ENCODE measurements at places on chromosomes 2 and 18.

DNA sequence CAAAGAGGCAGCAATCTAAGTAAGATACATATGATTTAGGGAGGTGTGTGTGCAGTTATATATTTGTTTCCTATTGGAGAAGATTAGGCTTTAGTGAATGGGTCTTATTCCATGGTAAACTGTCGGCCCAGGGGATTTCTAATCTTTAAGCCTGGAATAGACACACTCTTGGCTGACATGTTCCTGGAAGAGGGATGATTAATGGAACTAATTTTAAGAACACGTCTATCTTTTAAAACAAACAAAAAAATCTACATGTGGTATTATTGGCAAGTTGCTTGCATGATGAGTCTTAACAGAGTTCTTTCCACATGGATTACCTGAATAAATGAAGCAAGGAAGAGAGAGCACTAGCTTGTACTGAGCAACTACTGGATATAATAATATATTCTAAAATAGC, 114.2 kb upstream of the NT5C1B start:
- no peak overlapping the region for H3K27ac ChIP-seq
- no peak overlapping the region for H3K4me3 ChIP-seq
- H3K4me1 ChIP-seq = no peaks in the 10 kb centered on the region

- DNase-seq = no peak
- no peaks in the 10 kb centered on the region for H3K4me1 ChIP-seq
- H3K36me3 ChIP-seq = no peaks in the 10 kb centered on the region
- H3K27ac ChIP-seq = no peak overlapping the region
These were observed 85.2 kb upstream of the SPATS2L start for GRCh38 chr2:200221055-200221955.

GRCh38 chr2:230898713-230899091, 26.3 kb downstream of the GPR55 start:
- no peak overlapping the region for H3K27ac ChIP-seq
- no peaks in the 10 kb centered on the region for H3K27me3 ChIP-seq
- H3K4me3 ChIP-seq = no peak overlapping the region
- peak; percentile 12 for DNase-seq

GRCh38 chr2:229869226-229869625, 52.6 kb downstream of the TRIP12 start:
- DNase-seq = no peak
- H3K36me3 ChIP-seq = no peaks in the 10 kb centered on the region
- H3K4me3 ChIP-seq = no peak overlapping the region
- H3K27ac ChIP-seq = no peak overlapping the region
- H3K27me3 ChIP-seq = no peaks in the 10 kb centered on the region

DNA sequence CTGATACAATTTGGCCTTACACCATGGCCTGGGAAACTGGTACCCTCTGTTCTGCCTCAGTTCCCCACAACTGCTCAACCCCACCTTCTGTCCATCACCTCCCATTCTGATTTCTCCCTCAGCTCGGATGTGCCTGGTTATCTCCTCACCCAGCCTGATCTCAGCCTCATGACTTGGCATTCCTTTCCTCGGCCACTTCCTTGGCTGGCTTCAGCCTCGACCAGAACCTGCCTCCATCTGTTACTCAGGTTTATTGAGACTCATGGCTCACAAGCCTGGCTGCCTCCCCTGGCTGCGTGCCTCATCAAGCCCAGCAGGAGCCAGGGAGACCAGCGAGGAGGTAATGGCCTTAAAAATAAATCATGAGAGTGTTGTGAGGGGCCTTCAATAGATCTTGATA, 356.2 kb upstream of the SPRED2 start:
- no peak overlapping the region for H3K27ac ChIP-seq
- H3K27me3 ChIP-seq = no peaks in the 10 kb centered on the region
- DNase-seq = no peak

DNA sequence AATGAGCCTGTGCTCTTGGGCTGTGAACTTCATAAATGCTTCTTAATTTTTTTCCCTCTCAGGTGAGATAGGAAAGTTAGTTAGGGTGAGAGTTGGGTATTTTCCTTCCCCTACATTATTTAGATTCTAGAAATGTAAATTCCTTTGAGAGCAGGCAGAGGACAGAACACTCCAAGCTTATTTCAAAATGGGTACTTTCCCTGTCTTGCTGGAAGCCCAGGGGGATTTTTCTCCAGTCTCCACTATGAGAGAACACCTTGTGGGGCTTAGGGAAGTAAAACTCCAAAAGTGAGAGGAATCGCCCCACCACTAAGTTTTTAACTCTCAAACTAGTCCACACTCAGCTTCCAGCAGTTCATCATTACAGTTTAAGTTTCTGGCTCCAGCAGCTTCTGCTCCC, 253.2 kb upstream of the CTAGE1 start:
- no peaks in the 10 kb centered on the region for H3K36me3 ChIP-seq
- H3K27ac ChIP-seq = no peak overlapping the region
- DNase-seq = no peak
- H3K4me1 ChIP-seq = no peaks in the 10 kb centered on the region
- H3K4me3 ChIP-seq = no peak overlapping the region

- no peaks in the 10 kb centered on the region for H3K36me3 ChIP-seq
- no peaks in the 10 kb centered on the region for H3K27me3 ChIP-seq
- no peaks in the 10 kb centered on the region for H3K4me1 ChIP-seq
- H3K27ac ChIP-seq = no peak overlapping the region
- no peak overlapping the region for H3K4me3 ChIP-seq
These were observed 12.4 kb upstream of the NBEAL1 start for GRCh38 chr2:203002054-203002821.

GRCh38 chr2:214750529-214750928, 59.0 kb downstream of the BARD1 start:
- DNase-seq = no peak
- no peaks in the 10 kb centered on the region for H3K4me1 ChIP-seq
- no peaks in the 10 kb centered on the region for H3K36me3 ChIP-seq
- H3K4me3 ChIP-seq = no peak overlapping the region
- no peaks in the 10 kb centered on the region for H3K27me3 ChIP-seq

DNA sequence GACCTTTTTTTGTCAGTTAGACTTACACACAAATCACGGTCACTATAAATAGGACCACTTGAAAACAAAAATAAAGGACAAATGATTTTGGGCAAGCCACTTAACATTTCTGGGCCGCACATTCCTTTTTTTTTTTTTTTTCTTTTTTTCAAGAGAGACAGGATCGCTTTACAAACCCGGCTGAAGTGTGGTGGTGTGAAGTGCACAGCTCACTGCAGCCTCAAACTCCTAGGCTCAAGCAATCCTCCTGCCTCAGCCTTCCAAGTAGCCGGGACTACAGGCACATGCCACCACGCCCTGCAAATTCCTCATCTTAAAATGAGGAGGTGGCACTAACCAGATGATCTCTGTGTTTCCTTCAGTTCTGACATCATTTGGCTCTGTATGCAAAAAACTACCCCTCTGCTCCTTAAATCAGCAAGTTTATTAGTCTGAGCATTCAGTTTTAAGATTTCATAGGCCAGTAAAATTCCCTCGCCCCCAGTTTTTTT, 28.3 kb upstream of the MRO start:
- no peak for DNase-seq
- no peaks in the 10 kb centered on the region for H3K4me1 ChIP-seq
- no peak overlapping the region for H3K4me3 ChIP-seq
- H3K27me3 ChIP-seq = no peaks in the 10 kb centered on the region

DNA sequence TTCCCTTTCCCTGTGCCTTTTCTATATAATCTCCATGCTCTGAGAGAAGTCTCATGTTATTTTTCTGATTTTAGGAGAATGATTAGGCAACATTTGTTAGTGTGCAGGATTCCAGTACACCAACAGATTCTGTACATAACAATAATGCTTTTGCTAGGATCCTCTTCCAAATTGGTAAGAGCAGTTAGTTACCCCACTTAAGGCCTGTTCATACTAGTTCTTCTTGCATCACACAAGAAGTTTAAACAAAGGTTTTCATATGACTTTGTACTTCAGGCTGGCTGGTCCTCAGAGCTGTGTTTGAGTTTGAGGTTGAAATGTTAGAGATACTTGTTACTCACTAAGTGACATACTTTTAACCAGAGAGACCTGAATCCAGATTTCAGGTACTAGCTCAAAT, 686.9 kb upstream of the NRXN1 start:
- DNase-seq = no peak
- H3K36me3 ChIP-seq = no peaks in the 10 kb centered on the region
- no peak overlapping the region for H3K27ac ChIP-seq
- H3K4me1 ChIP-seq = no peaks in the 10 kb centered on the region
- no peaks in the 10 kb centered on the region for H3K27me3 ChIP-seq
- H3K4me3 ChIP-seq = no peak overlapping the region

DNA sequence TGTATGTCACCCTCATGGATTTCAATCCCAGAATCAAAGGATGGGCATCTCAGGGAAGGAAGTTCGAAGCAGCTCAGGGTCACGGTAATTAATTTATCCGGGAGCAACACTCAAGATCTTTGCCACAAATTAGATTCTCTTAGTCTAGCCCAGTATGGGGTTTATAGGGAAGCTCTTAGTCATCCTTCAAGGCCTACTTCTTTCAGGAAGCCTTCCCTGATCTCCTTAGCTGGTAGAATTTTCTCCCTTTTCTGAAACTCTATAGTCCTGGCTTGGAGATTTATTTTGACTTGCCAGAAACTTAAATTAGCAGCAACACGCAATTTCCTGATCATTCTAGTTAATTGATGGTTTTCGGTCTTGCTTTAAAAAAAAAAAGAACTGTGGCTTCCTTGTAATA, 20.5 kb upstream of the GREB1 start:
- no peaks in the 10 kb centered on the region for H3K36me3 ChIP-seq
- no peak overlapping the region for H3K27ac ChIP-seq
- no peak for DNase-seq
- H3K4me3 ChIP-seq = no peak overlapping the region
- H3K27me3 ChIP-seq = no peaks in the 10 kb centered on the region

- H3K27me3 ChIP-seq = no peaks in the 10 kb centered on the region
- H3K36me3 ChIP-seq = no peaks in the 10 kb centered on the region
- no peaks in the 10 kb centered on the region for H3K4me1 ChIP-seq
- H3K4me3 ChIP-seq = no peak overlapping the region
- no peak for DNase-seq
These were observed 9.1 kb downstream of the SOWAHC start for GRCh38 chr2:109623297-109623696.

- H3K27ac ChIP-seq = no peak overlapping the region
- H3K4me3 ChIP-seq = no peak overlapping the region
- DNase-seq = peak; percentile 38
- no peaks in the 10 kb centered on the region for H3K27me3 ChIP-seq
- no peaks in the 10 kb centered on the region for H3K36me3 ChIP-seq
These were observed 284.0 kb upstream of the HS6ST1 start for GRCh38 chr2:128602699-128603101.

- H3K4me3 ChIP-seq = no peak overlapping the region
- peak; percentile 74 for DNase-seq
- no peaks in the 10 kb centered on the region for H3K36me3 ChIP-seq
- no peaks in the 10 kb centered on the region for H3K4me1 ChIP-seq
- H3K27me3 ChIP-seq = no peaks in the 10 kb centered on the region
- peak overlapping the region; percentile 57 for H3K27ac ChIP-seq
These were observed 37.5 kb upstream of the SLC38A11 start for GRCh38 chr2:164992818-164993217.

DNA sequence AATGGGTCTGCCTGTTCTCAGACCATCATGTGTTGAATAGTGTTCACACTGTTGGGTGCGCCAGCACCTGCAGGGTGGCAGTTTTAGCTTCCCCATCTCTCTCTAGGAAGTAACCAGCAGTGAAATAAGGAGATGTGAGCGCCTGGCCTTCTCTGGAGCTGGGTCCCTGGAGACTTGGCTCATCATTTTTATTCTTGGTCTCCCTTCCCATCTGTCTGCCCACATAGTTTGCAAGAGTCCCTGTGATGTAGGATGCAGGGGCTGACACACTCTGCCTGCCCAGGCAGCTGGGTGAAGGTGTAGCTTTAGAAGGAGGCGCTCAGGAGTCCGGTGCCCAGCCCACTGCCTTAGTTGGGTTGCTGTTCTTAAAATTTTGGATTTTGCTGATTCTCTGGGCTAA, 172.2 kb downstream of the LDLRAD4 start:
- H3K4me1 ChIP-seq = no peaks in the 10 kb centered on the region
- DNase-seq = no peak
- no peaks in the 10 kb centered on the region for H3K27me3 ChIP-seq
- H3K27ac ChIP-seq = no peak overlapping the region

DNA sequence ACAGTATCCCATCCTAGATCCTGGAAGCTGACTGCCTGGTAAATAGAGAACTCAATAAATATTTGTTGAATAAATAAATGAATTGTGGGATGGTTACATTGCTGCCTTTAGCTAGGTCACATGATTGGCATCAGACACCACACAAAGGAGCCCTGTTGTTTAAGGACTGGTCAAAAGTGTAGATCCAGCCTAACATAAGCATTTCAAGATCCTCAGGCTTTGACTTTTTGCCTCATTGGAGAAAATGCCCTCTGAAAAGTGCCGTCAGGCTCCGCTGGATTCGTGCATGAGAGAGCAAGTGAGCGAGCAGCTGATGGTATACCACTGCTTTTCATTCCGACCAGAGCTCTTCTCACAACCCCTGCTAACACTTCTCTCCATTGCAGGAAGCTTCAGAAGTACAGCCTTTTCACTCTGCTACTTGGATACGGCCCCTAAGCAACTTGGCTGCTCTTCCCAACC, 1.3 kb upstream of the ZNF24 start:
- DNase-seq = peak; percentile 32
- peak overlapping the region; percentile 94 for H3K4me3 ChIP-seq
- H3K27ac ChIP-seq = peak overlapping the region; percentile 100

GRCh38 chr18:12086677-12087470, 6.8 kb upstream of the ANKRD62 start:
- peak overlapping the region; percentile 36 for H3K27ac ChIP-seq
- no peaks in the 10 kb centered on the region for H3K36me3 ChIP-seq
- H3K27me3 ChIP-seq = no peaks in the 10 kb centered on the region
- DNase-seq = no peak

DNA sequence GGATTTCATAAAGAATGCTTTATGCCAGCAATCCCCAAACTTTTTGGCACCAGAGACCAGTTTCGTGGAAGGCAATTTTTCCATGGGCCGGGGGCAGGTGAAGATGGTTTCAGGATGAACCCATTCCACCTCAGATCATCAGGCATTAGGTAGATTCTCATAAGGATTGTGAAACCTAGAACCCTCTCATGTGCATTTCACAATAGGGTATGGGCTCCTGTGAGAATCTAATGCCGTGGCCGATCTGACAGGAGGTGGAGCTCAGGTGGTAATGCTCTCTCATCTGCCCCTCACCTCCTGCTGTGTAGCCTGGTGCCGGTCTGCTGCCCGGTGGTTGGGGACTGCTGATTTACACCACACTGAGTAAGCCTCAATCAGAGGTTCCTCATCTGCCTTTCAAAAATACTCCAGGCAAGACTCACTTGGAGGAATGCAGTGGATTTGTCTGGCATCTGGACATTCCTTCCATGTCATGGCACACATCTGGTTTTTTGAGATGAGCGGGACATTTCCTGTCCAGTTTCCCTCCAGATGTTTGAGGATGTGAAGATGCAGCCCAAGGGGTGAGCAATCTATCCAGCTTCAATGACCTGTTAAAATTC, 185.8 kb downstream of the VAPA start:
- H3K27me3 ChIP-seq = no peaks in the 10 kb centered on the region
- no peak overlapping the region for H3K4me3 ChIP-seq
- DNase-seq = no peak
- no peaks in the 10 kb centered on the region for H3K4me1 ChIP-seq
- H3K36me3 ChIP-seq = no peaks in the 10 kb centered on the region

- no peak for DNase-seq
- no peaks in the 10 kb centered on the region for H3K36me3 ChIP-seq
- H3K4me1 ChIP-seq = no peaks in the 10 kb centered on the region
- no peaks in the 10 kb centered on the region for H3K27me3 ChIP-seq
- H3K4me3 ChIP-seq = no peak overlapping the region
These were observed 10.5 kb upstream of the DSG2 start for GRCh38 chr18:31487246-31488015.

All from breast epithelium (tissue), 4 donors.